ENCODE measurements at places on chromosomes 1 and 21.

- DNase-seq, result no peak
Observed at GRCh38 chr1:86052948-86053698, 103.4 kb downstream of the COL24A1 start.

DNA sequence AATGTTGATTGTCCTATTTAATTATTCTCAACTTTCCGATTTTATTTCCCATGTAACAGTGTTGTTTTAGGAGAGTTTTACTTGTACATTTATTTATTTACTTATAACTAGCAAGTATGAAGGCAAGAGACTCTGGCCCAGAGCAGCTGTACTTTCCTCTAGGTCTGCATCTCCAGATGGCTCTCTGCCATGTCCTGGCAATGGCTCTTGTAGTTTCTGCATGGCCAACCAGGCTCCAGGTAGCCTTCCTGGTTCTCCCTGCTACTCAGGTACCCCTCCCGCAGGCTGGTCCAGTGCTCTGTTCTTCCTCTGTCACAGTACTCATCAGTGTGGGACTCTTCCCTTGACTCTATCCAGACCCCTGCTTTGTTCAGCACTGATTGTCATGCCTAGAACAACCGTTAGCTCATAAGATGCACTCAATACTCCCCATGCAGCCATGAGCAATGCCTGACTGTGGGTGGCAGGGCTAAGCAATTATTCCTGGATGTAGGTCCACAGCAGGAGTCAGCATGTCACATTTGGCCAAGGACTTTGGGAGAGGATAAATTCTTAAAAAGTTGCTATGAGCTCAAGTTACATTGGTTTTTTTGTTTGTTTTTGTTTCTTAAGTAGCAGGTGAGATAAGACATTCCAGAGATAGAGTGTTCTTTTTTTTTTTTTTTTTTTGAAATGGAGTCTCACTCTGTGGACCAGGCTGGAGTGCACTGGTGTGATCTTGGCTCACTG is 10.9 kb upstream of the IL20 start:
- no peak for DNase-seq

- DNase-seq, result no peak
Observed at GRCh38 chr21:29329406-29329805, 30.7 kb downstream of the BACH1 start.

DNA sequence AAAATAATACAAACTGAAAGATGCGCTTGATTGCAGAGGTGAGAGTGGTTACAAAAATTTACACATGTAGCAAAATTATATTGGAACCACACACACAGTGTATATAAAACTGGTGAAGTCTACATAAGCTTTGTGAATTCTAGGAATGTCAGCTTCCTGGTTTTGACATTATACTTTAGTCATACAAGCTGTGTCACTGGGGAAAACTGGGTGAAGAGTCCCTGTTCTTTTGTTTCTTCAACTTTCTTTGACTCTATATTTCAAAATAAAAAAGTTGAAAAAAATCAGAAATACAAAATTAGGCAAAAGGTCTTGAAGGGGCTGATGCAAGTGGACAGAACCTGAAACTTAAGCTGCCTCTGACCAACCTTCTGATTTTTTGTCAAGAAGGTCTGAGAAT is 3.0 kb downstream of the C1QC start:
- DNase-seq, result no peak

GRCh38 chr21:25790122-25790877 is 55.5 kb downstream of the GABPA start:
- no peak for DNase-seq

DNA sequence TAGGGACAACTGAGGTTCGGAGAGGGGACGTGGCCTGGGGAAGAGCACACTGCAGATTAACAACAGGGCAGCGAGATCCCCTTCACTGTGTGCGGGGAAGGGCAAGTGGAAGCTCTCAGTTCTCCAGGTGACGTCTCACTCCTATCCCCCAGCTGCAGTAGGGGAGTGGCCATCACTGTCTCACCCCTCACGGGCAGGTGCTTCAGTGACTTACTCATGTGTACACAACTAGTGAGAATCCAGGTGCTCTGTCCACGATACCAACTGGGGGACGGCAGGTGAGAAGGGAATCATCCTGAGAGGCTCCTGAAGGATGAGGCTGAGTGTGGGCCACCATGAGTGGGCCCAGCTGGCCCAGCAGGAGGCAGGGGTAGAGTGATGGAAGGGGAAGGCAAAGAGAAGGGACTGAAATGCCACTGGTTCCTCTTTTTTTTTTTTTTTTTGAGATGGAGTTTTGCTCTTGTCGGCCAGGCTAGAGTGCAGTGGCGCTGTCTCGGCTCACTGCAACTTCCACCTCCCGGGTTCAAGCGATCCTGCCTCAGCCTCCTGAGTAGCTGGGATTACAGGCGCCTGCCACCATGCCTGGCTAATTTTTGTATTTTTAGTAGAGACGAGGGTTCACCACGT is 25.9 kb downstream of the RHBG start:
- DNase-seq, result no peak

- no peak for DNase-seq
Observed at GRCh38 chr1:51555866-51556619, 37.0 kb upstream of the EPS15 start.

GRCh38 chr1:64163970-64164369 is 39.5 kb upstream of the UBE2U start:
- DNase-seq, result no peak

DNA sequence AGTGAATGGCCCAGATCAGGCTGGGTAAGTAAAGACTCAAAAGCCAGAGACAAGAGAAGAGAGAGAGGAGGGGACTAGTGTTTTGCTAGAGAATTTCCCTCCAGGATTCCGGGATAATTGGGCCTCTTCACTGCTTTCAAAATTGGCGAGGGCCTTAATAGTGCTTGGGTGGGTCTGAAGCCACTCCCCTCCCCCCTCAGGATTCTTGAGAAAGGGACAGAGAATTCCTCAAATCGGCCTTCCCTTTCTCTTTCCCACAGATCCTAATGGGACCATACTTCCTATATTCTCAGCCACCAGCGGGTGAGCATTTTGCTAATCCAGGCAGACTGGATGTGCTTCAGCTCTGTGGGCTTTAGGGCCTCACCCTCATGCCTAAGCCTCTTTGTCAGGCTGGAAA is 11.9 kb downstream of the SFN start:
- DNase-seq, result no peak

GRCh38 chr1:72649991-72650390 is 367.7 kb upstream of the NEGR1 start:
- no peak for DNase-seq

- DNase-seq, result peak; percentile 22
Observed at GRCh38 chr21:41715649-41716281, 51.1 kb downstream of the RIPK4 start.

DNA sequence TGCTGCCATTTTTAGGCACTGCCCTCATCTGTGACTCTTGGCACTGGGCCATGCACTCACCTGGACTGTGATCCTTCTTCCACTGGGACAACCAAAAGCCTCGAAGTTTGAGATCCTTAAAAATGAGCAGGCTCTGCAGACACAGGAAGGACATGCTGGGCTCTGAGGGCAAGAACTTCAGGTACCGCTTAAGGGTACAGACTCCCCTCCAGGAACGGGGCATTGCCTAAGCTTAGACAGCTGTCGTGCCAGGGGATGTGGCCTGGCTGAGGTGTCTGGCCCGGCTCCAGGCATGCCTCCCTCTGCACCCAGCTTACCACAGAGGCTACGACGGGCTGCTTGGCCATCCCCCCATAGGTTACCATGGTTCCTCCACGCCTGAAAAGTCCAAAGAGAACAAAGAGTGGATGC is 14.2 kb upstream of the SRSF4 start:
- no peak for DNase-seq

DNA sequence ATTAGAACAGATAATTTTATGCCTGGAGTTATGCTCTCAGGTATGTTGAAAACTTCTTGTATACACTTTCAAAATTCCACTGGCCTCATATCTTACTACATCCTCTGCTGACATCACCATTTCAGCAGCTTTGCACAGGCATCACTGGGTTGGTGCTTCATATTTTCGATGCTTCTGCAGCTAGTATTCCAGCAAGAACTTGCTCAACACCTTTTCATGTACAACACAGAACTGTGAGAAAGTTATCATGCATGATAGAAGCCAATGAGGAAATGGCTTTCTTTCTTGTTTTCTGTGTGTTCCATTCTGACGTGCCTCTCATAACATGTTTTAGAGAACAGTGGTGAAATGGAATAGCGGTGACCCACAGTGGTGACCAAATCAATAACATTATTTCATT is 5.1 kb upstream of the GBP5 start:
- no peak for DNase-seq

DNA sequence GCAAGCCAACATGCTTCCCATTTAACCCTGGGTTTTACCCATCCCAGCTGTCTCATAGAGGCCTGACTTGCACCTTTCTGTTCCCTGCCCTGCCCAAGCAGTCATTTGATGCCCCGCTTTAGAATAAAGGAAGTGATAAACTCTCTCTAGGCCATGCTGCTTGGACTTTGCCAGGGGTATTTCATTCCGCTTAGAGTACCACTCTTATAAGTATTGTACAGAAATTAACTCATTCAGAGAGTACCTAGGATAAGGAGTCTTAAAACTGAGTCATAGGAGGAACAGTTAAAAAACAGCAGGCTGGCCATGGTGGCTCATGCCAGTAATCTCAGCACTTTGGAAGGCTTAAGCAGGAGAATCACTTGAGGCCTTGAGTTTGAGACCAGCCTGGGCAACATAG is 21.0 kb upstream of the LYST start:
- no peak for DNase-seq

DNA sequence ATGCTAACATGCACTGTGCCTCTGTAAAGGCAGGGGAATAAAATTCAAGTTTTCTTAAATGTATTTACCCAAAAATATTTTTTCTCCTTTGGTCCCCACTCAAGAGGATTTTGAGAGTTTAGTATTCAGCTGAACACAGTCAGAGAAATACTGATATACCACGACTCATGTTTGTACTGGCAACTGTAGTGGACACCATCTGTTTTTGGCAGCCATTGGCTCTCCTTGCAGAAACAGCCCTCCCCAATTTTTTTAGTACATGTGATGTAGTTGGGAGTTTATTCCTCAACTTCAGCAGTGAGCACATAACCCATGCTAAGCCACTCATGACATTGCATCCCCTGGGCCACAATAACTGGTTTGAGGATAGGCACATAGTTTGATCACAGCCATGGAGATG is 154.8 kb upstream of the POU3F1 start:
- no peak for DNase-seq

GRCh38 chr1:41517062-41517438 is 32.6 kb upstream of the EDN2 start:
- DNase-seq, result no peak

DNA sequence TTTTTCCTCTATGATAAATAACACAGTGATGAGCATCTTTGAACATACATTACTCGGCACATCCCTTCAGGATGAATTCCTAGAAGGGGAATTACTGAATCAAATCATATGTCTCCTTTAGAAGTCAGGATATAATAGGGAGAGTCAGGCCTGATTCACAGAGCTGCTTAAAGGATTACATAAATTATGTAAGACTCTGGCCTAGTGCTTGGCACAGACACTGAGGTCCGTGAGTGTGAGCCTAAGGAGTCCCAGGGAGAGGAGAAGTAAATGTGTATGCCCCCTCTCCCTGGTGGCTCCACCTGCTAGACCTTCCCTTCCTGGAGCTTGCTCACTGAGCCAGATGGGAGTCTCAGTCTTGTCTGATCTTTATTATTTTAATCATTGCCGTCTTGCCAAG is 8.6 kb upstream of the FOXE3 start:
- no peak for DNase-seq
